DND-41 (cell line): ENCODE measurements at places on chromosomes 13 and 19.
A peak's percentile ranks its signal among the peaks of the same experiment; 100 is the strongest.

DNA sequence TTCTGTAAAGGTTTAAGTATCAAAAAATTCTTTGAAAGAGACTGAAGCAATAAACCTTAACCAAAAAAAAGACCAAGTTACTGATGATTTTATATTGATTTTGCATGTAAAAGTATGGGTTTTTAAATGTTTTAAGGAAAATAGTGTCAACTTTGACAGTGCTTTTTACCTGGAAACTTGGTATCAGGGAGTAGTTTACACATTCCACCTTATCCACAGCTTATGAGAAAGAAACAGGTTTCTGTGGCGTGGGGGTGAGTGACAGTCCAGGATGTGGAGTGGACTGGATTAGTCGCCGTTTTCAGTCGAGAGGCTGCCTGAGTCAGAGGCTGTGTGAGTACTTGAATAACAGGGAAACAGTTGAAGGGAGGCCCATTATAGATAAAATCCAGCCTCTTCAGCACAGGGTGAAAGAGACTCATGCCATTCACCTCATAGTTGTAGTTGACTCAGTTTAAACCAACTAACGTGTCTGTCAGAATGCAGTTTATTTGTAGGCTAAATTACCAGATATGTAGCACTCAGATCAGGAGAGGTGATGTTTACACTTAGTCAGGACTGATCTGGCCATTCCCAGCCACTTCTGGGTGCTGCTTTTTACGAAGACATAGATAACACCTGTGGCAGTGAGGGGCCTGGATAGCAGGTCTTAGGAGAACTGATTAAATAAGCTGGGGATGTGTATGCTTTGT, 595 bp upstream of the GPR183 start:
- no peak for DNase-seq

DNA sequence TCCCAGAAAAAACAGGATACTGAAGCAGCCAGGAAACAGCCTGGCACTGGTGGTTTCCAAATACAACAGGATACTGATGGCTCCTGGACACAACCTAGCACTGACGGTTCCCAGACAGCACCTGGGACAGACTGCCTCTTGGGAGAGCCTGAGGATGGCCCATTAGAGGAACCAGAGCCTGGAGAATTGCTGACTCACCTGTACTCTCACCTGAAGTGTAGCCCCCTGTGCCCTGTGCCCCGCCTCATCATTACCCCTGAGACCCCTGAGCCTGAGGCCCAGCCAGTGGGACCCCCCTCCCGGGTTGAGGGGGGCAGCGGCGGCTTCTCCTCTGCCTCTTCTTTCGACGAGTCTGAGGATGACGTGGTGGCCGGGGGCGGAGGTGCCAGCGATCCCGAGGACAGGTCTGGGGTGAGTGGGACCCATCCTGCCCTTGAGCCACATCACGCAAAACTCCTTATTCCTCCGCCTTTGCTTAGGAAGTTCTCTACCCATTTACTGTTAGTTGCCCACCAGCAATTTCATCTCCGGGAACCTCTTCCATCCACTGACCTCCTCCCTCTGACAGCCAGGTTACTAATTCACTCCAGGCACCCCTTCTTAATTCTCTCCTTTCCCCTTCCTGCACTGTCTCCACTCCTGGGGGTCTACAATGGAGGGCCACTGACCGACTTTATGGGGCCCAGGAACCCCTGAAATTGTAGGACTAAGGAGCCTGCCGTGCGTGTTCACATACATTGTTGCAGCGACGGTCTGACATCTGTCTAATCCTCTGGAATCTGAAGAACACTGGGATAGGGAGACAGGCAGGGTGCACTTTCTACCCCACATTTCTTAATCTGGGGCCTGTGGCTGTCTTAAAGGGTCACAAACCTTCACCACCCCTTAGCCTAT, 1.2 kb downstream of the ITPKC start:
- no peak for DNase-seq

- DNase-seq, result no peak
Measured at GRCh38 chr19:16955161-16955560, 66.4 kb downstream of the F2RL3 start.

- DNase-seq, result peak; percentile 76
Measured at GRCh38 chr19:10461047-10461949, 41.0 kb downstream of the PDE4A start.

DNA sequence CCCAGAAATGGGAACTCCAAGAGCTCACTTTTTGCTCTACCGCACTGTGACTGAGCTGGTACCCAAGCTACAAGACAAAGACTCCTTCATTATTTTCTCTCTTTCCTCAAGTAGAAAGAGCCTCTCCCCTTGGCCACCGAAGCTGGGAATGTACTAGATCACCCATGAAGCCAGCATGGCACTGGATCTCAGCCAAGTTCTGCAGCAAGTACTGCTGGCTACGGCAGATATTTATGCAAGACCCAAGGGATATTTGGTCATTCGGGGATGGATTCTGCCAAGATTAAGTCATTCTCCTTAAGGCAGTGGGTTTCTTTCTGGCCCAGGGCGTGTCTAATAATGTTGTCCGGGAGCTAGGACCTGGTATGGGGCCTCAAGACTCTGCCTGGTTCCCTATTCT, 633.5 kb downstream of the SLITRK1 start:
- DNase-seq, result no peak

DNA sequence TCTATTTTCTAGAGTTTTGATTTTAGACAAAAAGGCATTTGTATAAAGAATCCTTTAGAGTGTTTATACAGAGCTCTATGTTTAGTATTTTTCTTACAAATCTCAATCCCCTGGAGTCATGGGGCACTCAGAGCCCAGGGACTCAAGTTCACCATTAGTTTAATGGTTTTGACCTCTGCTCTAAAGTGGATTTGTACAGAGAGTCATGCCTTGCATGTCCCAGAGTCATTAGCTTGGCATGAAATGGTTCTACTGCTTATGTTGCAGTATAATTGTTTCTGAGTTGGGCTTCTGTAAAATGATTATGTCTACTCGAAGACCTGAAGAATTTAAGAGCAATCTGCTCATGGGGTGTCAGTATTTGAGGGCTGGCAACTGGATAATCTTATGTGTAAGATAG, 406.2 kb downstream of the DLEU7 start:
- no peak for DNase-seq
